Stimulated activated CD4-positive, alpha-beta T cell treated with anti-CD3 and anti-CD28 coated beads, TNF-alpha, amount 100 ng/mL, for 24 hours (primary cell): ENCODE measurements at places on chromosomes 1 and 21.
A peak's percentile ranks its signal among the peaks of the same experiment; 100 is the strongest.

- peak; percentile 14 for DNase-seq
Measured at GRCh38 chr1:50976890-50977574, 7.0 kb downstream of the CDKN2C start.

GRCh38 chr21:14560555-14560954 lies 14.4 kb upstream of the SAMSN1 start:
- no peak for DNase-seq

GRCh38 chr1:173863224-173864161 lies 4.3 kb downstream of the GAS5 start:
- no peak for DNase-seq

- DNase-seq: no peak
Measured at GRCh38 chr1:237146241-237146640, 104.3 kb downstream of the RYR2 start.

DNA sequence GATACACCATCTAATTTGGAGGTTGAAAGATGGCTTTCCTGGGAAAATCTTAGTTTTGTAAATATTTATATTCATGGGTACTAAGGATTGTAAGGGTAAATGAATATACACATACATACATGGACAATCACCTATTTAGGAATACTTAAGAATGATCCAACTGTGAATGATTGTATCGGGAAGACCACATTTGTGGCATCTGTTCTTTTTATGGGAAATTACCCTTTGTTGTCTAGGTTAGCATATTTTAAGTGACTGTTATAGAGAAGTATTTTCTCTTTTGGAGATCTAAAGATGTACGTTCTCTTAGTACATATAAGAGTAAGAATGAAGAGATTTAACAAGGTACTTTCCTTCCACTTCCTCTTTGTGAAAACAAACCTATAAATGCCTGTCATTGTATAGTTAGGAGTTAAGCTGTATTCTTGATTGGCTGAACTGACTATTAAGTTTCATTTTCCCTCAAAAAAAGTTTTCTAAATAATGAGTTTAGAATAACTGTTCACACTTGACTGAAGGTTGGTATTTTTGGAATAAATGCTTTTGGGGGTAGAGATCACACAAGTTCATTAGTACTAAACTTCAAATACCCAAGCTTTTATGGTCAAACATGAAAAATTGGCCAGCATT lies 26.7 kb downstream of the SNX7 start:
- DNase-seq: no peak

GRCh38 chr1:109793486-109794318 lies 30.0 kb upstream of the EPS8L3 start:
- peak; percentile 27 for DNase-seq

- no peak for DNase-seq
Measured at GRCh38 chr1:167105271-167106118, 11.6 kb downstream of the STYXL2 start.

DNA sequence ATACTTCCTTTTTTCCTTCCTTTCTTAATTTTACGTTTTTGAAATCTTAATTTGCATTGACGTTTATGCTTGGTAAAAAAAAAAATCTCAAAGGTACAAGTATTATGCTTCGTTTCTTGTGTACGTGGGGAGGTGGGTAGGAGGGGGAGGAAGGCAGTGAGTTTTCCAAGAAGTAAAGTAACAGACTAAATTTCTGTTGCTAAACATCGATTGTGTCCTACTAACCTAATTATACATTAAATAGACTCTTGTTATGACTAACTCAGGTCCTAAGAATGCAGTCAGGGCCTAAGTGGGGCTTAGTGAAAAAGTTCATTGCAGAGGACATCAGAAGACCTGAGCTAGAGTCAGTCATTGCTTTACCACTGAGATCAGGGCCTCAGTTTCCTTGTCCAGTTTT lies 17.5 kb downstream of the NEK7 start:
- no peak for DNase-seq

GRCh38 chr21:37582590-37582989 lies 216.0 kb downstream of the DYRK1A start:
- no peak for DNase-seq

- no peak for DNase-seq
Measured at GRCh38 chr1:87735750-87736149, 407.1 kb downstream of the LMO4 start.

GRCh38 chr21:38082936-38083485 lies 166.8 kb upstream of the KCNJ6 start:
- no peak for DNase-seq

DNA sequence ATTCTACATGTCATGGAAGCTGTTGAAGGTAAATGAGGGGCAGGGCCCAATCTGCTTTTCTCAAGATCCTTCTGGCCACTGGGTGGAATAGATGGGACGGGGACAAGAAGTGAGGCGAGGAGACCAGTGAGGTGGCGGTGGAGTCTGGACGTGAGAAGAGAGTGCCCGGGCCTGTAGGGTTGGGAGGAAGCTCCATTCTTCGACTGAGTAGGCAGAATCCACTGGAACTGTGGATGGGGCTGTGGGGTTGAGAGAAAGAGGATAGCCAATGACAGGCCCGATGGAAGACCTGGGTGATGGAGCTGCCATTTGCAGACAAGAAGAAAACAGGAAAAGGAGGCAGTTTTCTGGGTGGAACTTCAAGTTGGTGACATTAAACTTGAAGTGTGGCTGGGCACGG lies 10.3 kb downstream of the SLC1A7 start:
- no peak for DNase-seq

- no peak for DNase-seq
Measured at GRCh38 chr1:162712317-162713029, 78.0 kb upstream of the HSD17B7 start.

GRCh38 chr1:40204856-40205255 lies 42.9 kb upstream of the TMCO2 start:
- DNase-seq: no peak

- no peak for DNase-seq
Measured at GRCh38 chr1:77888081-77888780, at the start of gene NEXN. NEXN (plus strand) TSS chr1:77888624; CDS start chr1:77916107, 27,483 bp downstream.

GRCh38 chr1:154873321-154873950 lies 3.4 kb upstream of the KCNN3 start:
- DNase-seq: no peak

DNA sequence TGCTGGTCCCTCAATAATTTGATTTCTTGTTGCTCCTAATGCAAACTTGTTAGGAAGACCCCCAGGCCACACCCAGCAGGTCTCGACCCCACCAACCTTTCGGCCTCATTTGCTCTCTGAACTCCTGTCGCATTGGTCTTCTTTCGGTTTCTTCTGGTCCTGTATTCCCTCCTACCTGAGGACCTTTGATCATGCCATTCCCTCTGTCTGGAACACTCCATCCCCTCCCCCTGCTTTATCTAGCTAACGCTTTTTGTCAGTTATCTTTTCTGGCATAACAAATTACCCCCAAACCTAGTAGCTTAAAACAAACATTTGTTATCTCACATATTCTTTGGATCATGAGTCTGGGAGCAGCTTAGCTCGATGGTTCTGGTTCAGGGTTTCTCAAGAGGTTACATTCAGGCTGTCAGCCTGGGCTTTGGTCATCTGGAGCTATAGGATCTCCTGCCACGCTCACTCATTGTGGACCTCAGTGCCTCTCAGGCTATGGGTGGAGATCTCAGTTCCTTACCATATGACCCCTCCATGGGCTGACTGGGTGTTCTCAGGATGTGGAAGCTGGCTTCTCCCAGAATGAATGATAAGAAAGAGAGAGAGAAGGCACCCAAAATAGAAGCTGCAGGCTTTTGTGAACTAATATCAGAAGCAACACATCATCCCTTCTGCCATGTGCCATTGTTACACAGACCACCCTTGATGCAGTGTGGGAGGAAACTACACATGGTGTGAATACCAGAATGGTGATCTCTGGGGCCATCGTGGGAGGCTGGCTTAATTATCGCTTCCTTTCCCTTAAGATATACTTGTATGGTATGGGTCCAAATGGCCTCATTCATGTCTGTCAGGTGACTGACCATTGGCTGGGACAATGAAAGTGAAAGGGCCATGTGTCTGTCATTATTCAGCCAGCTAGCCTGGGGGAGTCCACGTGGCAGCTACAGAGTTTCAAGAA lies 29.1 kb upstream of the BCAR3 start:
- DNase-seq: no peak

DNA sequence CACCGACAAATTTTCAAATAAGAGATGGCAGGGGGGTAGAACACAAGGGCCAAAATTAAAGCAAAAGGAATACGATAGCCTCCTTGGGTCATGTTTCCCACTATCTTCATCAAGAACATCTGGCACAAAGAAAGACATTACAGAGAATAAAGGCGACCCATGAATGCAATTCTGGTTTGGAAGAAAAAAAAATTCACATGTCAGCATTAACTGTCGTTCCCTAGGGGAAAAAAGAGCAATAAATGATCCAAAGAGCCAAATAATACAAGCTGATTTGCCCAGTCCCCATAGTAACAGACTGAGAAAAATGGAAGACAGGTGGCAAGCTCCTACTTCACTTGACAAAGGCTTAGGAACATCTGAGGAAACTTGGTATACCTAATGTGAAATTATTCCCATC lies 4.5 kb downstream of the STIL start:
- no peak for DNase-seq

- no peak for DNase-seq
Measured at GRCh38 chr1:34761176-34761761, 1.7 kb downstream of the GJB4 start.

DNA sequence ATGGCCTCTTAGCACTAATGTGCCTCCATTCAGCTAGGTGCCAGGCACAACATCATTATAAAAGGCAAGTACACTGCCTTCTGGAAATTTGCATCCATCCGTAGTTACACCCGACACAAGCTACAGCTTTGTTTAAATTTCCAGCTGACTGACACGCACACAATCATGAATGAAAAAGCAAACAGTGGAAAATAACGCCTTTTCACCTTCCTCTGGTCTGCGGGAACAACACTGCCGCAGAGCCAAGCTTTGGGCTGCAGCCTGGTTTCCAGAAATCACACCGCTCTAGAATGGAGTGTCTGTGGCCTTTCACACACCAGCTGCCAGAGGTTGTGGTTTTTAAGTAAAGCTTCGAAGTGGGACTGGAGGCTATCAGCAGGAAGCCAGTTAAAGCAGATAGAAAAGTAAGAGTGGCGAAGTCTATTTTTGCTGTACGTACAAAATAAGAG lies 142.8 kb upstream of the COA6 start:
- DNase-seq: no peak

DNA sequence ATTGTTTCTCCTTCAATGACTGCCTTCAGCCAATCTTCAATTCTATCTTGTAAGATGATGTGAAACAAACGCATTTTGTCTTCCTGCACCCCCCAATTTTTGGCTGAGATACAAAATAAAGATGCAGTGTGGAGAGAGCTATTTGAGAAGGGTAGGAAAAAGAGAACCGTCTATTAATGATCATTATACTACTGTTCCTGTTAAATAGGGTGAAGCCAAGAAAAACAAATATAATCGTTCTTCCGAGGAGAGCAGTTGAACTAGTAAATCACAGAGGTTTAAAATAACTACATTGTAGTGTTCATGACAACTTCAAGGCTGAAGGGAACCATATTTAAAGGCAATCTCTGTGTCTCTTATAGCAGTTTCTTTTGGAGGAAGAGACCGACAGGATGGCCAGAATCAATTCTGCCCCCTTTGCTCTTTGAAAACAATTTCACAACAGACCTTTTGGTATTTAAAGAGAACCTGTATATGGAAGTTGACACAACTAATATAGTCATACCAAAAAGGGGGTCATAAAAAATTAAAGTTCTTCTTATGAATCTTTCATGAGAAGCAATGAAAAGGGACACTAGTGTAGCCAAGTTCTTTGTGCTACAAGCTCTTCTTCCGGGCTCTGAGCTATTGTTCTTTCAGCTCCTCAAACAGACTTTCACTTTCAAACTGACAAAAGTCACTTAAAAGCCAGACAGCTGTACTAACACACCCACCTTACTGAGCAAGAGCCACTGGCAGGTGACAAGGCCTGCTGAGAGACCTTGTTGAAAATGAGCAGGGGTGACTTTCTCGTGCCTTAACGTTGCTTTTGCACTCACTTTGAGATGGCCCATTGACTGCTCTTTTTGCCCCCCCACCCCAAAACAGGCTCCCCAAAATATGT lies 30.9 kb downstream of the PROX1 start:
- DNase-seq: no peak

- no peak for DNase-seq
Measured at GRCh38 chr1:214823311-214824117, 220.5 kb downstream of the CENPF start.

- DNase-seq: no peak
Measured at GRCh38 chr1:31593136-31593665, 16.9 kb downstream of the TINAGL1 start.

- peak; percentile 16 for DNase-seq
Measured at GRCh38 chr1:7962014-7962335, 464 bp downstream of the PARK7 start.

DNA sequence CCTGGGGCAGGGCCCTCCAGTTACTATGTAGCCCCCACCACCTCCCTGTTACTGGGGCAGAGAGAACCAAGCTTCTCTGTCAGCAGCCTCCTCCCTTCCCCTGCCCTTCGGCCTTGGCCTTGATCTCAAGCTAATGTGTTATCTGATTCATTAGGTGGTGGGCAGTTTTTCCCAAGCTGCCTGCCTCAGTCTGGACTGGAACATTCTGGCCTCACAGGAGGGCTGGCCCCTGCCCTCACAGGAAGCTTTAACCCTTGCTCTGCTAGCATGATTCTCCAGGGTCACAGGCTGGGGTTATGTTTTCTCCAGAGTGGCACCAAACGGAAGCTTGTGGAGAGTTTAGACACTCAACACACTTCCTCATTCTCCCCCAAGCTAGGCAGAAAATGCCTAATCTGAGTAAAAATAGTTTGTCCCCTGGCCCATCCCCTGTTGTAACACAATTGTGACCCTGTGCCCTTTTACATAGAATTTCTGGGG lies 37.2 kb upstream of the SLC6A9 start:
- no peak for DNase-seq

- DNase-seq: no peak
Measured at GRCh38 chr1:24540906-24541710, 14.8 kb upstream of the NCMAP start.

DNA sequence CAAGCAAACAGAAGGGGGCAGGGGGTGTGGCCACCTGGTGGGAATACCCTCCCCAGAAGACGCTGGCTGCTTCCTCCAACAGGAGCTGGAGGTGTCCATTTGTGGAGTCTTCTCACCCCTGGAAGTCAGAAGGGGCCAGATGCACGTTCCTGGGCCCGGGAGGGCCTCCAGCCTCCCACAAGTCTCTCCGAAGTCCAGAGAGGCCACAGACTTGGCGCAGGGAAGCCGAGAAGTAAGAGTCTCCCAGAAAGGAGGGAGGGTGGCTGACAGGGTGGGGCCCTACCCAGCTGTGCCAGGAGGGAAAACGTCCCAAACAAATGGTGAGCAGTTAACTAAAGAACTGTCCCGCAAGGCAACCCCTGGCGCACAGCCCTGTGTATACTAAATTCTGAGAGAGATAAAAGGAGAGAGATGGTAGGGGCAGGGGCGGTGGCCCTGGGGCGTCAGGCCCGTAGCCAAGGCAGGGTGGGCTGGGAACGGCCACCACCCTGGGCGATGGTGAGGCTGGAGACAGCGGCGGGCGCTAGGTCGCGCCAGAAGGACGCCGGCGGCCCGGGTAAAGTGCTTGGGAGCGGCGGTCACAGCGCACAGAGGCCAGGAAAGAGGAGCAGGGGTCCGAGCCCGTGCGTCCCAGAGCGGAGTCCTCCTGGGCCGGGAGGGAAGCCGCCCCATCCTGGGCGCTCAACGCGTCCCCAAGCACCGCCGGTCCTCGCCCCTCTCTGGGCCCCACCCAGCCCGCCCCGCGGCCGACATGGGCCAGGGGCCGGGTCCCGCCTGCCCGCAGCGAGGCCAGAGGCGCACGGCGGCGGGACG lies 1.2 kb downstream of the CHD5 start:
- no peak for DNase-seq

GRCh38 chr1:181124291-181124751 lies 35.8 kb downstream of the IER5 start:
- DNase-seq: no peak

GRCh38 chr1:241311056-241311746 lies 45.8 kb downstream of the RGS7 start:
- no peak for DNase-seq

- no peak for DNase-seq
Measured at GRCh38 chr21:33924766-33925100, 9.1 kb upstream of the ATP5PO start.
